ENCODE measurements at places on chromosomes 7 and 10.

DNA sequence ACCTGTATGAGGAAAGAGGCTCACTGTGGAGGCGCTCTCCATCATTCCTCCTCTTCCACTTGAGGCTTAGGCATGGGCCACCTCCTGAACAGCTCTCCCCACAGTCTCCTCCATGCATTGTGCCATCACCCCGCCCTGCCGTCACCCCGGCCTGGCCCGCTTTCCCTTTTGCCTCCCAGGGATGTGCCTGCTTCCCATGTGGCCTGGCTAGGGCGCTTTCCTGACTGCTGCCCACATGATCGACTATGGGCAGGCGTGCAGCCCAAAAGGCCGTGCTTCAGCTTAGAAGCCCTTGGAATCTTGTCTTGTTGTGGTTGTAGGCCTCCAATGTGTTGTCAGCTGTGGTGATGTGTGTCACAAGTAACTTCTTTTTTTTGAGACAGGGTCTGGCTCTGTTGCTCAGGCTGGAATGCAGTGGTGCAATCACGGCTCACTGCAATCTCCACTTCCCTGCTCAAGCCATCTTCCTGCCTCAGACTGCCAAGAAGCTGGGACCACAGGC lies 1.8 kb upstream of the ACTR3C start:
- no peak for DNase-seq

DNA sequence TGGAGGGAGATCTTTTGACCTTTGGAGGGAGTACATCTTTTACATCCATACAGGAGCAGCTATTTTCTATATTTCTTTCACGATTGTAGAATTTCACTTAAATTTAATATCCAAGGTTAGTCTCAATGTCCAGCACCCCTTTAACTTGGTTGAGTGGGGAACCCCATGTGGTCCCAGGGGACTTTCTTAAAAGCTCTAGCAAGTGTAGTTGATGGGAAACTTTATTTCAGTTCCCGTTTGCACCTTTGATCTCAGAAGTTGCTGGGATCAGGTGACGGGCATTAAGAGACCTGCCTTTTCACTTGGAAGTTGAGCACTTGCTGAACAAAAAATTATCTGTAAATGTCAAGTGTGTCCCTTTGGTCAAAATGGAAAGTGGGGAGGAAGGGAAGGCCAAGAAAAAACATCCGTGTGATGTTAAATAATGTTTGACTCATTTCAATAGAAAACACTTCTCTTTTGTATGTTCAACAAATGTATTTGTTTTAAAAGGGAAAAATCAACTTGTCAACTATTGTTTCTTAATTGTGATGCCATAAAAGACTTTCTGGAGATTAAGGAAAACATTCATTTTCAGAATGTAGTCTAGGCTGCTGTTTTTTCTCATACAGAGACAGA lies 370.1 kb upstream of the GALNT17 start:
- DNase-seq = no peak

GRCh38 chr7:50446542-50446960 lies 3.6 kb downstream of the FIGNL1 start:
- DNase-seq = no peak

- DNase-seq = no peak
These were observed 244.4 kb upstream of the PPP2R2D start for GRCh38 chr10:131656431-131656841.

GRCh38 chr7:108193594-108194498 lies 63.7 kb upstream of the LAMB4 start:
- no peak for DNase-seq

DNA sequence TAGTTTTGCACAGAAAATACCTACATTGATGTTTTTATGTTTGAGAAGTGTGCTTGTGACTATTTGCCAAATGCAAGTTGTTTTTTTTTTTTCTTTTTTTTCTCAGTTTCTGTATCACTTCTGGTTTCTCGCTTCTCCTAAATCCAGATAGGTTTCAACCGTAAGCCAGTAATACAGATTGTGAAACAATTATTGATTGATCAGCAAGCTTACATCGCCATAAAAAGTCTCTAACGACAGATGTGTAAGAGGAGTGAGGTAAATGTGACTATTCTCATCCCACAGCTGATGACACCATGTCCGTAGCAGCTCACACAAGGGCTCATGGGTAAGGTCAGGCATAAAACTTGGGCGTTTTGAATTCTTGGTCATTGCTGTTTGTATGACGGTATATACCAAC lies 202.8 kb upstream of the AKR1E2 start:
- DNase-seq = no peak

GRCh38 chr7:88635149-88635548 lies 124.4 kb upstream of the ZNF804B start:
- DNase-seq = peak; percentile 77

DNA sequence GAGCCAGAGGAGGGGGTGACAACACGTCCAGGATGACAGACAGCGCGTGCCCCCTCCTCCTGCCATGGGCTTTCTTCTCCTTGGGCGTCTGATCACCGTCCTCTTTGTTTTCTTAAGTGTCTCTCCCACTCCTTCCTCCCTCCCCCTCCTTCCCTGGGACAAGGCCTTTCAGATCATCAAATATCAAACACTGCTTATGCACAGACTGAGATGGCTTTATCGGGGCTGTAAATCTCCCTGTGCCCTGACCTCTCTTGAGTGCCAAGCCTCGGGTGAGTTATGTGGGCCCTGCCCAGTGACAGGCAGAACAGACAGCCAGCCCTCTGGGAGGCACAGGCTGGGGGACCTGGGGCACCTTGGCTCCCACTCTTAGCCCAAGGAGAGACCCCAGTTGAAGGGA lies 116.4 kb downstream of the C10orf105 start:
- DNase-seq = no peak

- DNase-seq = no peak
These were observed 19.4 kb upstream of the EZH2 start for GRCh38 chr7:148903504-148903903.

DNA sequence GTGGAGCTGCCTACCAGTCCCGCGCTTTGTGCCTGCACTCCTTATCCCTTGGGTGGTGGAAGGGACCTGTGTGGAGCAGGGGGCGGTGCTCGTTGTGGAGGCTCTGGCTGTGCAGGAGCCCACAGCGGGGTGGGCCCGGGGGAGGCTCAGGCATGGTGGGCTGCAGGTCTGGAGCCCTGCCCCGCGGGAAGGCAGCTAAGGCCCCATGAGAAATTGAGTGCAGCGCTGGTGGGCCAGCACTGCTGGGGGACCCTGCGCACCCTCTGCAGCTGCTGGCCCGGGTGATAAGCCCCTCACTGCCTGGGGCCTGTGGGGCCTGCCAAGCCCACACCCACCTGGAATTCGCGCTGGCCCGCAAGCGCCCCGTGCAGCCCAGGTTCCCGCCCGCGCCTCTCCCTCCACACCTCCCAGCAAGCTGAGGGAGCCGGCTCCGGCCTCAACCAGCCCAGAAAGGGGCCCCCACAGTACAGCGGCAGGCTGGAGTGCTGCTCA lies 859.6 kb upstream of the KCND2 start:
- no peak for DNase-seq

GRCh38 chr7:112065758-112066157 lies 140.4 kb downstream of the DOCK4 start:
- no peak for DNase-seq

- DNase-seq = no peak
These were observed 7.1 kb downstream of the GUSB start for GRCh38 chr7:65974876-65975275.

DNA sequence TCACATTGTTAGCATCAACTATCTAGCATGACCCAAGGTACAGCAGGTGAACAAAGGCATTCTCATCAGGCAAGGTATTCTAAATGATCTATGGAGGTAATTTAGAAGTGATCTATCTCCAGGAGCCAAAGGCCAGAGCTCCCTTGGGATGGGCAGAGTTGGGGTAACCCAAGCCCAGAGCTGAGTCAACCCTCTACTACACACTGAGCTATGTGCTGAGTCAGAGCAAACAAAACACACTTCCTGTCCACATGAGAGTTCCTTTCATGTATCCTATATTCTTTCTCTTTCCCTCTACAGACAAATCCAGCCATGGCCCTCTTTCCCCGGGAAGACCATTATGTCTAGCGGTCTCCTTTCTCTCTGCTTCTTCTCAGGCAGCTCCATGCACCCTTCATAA lies 68.2 kb upstream of the AGK start:
- DNase-seq = no peak

DNA sequence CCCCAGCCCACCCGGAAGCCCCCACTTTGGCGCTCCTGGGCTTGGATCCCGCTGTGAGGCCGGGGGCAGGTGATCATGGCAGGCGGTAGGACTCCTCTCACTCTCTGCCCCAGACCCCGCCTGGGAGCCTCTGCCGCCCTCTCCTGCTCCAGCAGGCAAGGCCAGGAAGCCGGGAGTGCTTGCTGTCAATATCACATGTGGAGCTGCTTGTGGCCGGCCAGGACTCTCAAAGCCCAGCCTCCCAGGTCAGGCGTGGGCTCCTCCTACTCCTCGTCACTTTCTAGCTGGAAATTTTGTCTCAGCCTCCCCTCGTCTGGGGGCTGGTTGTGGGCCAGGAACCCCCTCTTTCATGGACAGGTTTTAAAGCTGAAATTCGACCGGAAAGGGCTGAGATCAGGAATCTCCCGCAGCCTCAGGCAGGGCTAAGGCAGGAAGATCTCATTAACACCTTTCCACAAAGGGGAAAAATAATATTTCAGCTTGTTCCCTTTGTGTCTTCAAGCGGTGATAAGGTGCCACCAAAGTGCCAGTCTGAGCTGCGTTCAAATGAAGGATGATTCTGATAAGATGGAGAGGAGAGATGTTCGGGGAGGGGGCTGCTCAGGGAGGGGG lies 273.6 kb upstream of the PODXL start:
- peak; percentile 35 for DNase-seq

DNA sequence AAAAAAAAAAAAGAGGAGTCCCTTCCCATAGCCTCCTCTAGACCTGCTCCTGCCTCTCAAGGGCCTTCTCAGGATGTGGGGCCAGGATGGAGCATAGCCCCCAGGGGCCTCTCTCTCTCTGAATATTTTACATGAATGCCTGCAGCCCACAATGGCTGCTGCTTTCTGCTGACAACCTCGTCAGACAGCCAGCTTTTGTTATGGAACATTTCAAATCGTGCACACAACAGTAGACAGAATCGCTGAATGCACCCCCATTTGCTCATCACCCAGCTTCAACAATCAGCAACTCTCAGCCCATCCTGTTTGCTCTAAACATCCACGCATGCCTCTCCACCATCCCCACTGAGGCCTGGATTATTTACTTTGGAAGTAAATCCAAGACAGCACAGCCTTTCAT lies 5.4 kb downstream of the PLAC9 start:
- no peak for DNase-seq

- DNase-seq = no peak
These were observed 191.5 kb upstream of the CELF2 start for GRCh38 chr10:10826125-10826524.

DNA sequence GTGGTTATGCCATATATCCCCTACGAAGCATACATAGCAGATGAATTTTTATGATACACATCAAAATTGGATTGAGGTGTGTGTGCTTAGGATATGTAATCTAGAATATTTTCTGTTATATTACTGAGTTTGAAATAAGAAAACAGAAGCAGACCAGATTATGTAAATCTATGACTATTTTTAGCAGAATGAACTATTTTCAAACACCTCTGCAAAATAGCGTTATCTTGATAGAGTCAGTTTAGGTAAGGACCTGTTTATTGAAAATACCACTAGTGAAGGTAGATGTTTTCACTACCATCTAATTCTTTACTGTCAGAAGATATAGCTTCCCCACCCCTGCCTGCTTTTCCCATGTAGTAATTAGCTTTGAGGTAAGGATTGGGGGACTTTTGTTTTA lies 9.1 kb downstream of the LANCL2 start:
- DNase-seq = no peak

DNA sequence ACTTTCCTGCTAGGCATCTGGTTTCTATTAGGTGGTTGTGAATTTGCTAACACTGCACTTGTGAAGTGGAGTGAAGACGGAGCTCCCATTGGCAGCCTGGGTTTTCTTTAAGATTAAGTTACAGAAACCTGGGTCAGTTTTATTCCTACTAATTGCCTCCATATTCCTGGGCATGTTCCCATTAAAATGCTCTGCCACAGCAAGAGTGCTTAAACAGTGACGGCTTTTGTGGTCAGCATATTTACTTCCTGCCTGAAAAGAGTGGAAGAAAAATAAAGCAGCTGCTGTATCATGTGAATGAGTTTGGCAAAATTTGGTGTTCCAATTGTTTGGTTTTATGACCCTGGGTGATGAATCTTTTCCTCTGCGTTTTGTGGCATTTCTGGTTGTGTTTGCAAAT lies 96.9 kb upstream of the PLXDC2 start:
- no peak for DNase-seq

GRCh38 chr7:21718391-21718790 lies 175.6 kb downstream of the DNAH11 start:
- no peak for DNase-seq

- DNase-seq = no peak
These were observed 28.2 kb downstream of the COL26A1 start for GRCh38 chr7:101390901-101391301.

DNA sequence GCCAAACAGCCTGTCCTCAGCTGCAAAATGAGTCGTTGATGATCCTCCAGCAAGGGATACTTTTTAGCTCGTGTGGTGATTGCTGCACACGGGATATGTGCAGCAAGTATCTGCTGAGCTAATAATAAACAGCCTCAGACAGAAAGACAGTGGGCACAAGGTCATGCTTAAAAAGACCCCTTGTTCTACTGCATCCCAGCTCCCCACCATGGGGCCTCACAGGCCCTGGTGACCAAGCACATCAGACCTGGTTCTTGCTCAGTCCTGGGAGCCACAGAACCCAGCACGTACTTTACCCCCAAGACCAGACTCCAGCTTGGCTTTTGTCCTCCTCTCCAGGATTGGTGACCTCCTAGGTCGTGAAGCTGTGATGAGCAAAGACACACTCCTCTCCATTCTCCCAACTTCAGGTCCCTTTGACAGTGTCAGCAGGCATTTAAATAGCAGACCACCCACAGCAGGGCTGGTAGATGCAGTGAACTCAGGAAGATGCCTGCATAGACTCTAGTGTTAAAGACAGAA lies 50.5 kb downstream of the EGFR start:
- DNase-seq = no peak

- DNase-seq = no peak
These were observed 38.8 kb downstream of the CCNJ start for GRCh38 chr10:96082153-96082552.

DNA sequence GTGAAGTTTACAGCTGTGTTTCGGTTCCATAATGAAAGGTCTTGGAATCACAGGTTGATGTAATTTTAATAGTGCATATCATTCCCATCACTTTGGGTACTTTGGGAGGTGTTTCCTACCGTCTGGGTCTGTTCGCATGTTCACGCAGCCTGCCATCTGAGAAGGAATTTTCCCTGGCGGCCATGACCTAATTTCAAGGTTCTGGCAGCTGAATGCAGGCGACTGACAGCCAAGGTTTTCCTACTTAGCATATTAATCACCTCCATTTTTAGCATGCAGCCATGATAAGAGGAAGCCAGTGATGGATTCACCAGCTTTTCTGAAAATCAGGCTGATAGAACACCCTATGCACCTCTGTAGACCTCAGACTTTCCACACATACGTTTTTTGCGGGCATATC lies 319.1 kb upstream of the TMEM229A start:
- DNase-seq = no peak

DNA sequence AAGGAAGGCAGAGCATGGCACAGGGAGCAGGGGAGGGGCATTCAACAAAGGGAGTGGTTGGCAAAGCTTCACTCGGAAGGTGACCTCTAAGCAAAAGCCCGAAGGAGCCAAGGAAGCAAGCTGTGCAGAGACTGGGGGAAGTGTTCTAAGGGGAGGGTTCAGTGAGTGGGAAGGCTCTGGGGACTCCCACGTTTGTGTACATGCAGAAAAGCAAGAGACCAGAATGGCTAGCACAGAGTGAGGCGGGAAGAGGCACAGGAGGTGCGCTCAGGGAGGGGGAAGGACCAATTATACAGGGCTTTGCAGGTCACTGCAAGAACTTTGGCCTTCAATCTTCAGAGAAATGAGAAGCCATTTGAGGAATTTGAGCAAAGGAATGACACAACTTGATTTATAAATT lies 7.4 kb downstream of the ARHGAP21 start:
- no peak for DNase-seq

Measured in iPS DF 19.7 (cell line).